SW 1271 (cell line): ENCODE measurements at places on chromosomes 4 and X.

- DNase-seq: no peak
Observed at GRCh38 chrX:148501386-148502066, 1.1 kb downstream of the AFF2 start.

DNA sequence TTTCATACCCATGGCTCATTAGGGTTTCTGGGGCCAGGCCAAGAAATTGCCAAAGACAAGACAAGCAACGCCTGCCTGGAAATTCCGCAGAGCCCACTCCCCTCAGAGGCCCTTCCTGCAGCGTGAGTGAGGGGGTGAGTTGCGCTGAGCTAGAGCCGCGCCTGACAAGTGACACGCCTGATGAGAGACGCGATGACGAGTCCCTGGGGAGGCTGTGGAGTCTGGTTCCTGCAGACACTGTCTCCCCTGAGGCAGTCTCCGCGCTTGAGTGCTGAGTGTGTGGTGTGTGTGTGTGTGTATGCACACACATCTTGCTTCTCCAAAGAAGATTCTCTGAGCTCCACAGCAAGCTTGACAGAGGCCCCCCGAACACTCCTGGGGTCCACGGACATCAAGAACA, 269.8 kb downstream of the BCOR start:
- DNase-seq: no peak

- DNase-seq: no peak
Observed at GRCh38 chrX:55777596-55777995, 60.0 kb downstream of the RRAGB start.

DNA sequence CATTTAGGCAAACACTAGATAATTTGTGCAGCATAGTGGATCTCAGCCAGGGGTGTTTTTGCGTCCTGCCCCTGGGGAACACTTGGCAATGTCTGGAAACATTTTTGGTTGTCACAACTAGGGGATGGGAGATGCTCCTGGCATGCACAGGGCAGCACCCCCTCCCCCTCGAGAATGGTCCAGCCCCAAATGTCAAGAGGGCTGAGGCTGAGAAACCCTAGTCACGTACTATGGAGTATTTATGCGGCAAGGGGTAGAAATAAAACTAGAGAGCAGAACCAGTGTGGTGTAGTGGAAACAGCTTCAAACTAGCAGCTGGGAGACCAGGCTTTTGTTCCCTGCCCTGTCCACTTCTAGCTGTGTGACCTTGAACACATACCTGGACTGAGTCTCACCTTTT, 38.2 kb upstream of the CLCN4 start:
- DNase-seq: no peak

- DNase-seq: no peak
Observed at GRCh38 chrX:148314876-148315275, 185.5 kb upstream of the AFF2 start.

GRCh38 chr4:38493066-38493465, 170.9 kb upstream of the KLF3 start:
- no peak for DNase-seq

DNA sequence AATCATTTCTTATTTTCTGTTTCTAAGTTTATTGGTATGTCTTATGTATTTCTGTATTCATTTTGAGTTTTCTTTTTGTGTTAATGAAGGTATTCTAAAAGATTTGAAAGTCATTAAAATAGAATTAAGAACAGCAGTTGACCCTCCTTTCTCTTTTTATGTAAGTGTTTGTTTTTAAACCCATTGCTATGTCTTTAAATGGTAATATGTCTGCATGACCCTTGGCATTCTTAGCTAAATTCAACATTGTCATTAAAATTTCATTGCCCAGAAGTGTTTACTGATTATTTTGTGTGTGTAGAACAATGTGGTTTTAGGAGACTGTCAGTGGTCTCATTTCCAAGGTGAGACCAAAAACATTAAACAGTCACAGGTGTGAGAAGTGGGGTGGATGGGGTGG, 197.8 kb downstream of the PCDH7 start:
- DNase-seq: no peak

GRCh38 chr4:123278755-123279154, 117.8 kb upstream of the SPRY1 start:
- DNase-seq: no peak

- no peak for DNase-seq
Observed at GRCh38 chr4:51884606-51885005, 41.7 kb downstream of the DCUN1D4 start.

DNA sequence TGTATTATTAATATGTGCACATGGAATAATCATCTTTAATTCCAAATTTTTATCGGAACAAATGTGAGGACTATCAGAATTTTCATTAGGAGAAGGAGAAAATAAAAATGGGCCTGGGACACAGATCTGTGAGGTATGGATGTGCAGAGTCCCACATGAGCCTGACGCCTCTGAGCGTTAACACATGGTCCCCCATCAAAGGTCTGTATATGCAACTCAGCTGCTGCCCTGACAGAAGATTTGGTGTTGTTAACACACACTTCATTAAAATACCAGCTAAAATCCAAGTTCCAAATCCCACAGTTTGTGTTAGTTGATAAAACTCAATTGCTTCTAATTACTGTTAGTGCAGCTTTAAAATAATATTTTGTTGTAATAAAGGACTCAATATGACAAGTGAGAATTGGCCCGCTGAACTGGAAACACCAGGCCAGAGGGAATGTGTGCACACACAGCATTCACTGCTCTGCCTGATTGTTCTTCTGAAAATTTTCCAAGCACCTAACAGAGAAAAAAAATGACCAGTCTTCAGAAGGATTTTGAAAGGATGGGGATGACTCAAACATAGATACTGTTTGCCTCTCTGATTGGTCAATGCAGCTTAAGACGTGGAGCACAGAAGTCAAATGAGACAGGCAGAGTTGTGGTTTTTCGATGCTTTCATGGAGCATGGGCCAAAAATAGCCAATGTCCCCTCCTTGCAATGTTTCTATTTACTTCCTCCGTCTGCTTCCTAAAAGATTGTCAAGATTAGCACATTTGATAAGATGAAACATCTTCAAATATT, 266.6 kb downstream of the NKX6-1 start:
- DNase-seq: no peak

GRCh38 chr4:138107023-138107422, 135.1 kb downstream of the SLC7A11 start:
- DNase-seq: no peak

DNA sequence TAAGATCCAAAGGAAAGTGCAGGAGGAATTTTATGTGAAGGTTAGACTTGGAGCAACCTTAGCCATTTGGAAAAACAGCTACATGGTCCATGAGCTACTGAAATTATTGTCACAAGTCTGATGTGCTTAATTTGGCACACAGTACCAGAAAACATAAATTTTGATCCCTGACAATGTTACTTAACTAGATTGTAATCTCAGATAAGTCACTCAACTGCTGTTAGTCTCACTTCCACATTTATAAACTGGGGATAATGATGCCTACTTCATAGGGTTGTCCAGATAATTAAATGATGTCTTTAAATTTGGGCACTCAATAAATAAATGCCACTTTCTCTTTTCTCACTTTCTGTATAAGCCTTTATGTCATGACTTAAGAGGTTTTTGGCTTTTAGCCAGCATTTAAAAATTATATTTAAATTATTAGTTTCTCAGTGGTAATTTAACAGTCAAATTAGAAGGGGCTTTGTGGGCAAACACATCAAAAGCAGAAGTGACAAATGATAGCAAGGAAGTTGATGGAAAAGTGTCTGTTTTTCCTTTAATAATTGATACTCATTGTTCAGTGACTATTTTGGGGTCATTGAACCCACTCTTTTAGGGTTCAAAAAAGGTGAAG, 58.3 kb downstream of the PAQR3 start:
- no peak for DNase-seq

- no peak for DNase-seq
Observed at GRCh38 chr4:118769161-118769560, 66.8 kb downstream of the SEC24D start.

GRCh38 chrX:17077361-17077760, 130.9 kb downstream of the REPS2 start:
- no peak for DNase-seq

DNA sequence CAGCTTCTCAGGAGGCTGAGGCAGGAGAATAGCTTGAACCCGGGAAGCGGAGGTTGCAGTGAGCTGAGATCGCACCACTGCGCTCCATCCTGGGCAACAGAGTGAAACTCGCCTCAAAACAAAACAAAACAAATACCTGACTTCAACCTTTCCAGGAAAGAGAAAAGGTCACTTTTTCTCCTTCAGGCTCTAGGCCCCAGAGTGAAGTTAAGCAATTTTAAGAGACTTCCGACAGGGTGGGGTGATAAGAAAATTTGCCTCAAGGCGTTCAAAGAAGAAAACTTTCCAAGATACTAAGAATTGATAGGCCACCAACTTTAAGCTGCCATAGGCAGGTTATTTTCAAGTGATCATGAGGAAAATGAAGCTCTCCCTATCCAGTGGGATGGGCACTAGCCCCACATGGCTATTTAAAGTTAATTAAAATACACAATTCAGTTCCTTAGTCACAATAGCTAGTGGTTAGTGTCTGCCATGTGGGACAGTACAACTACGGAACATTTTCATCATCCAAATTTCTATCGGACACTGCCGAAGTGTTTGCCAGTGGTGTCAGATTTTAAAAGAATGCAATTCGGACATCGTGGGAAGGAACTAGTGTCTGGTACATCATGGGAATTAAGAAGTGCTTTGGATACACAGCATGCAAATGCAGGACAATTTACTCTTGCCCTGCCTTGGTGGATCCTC, 33.0 kb downstream of the SMS start:
- DNase-seq: no peak

- no peak for DNase-seq
Observed at GRCh38 chrX:12447448-12448064, 309.3 kb downstream of the FRMPD4 start.

DNA sequence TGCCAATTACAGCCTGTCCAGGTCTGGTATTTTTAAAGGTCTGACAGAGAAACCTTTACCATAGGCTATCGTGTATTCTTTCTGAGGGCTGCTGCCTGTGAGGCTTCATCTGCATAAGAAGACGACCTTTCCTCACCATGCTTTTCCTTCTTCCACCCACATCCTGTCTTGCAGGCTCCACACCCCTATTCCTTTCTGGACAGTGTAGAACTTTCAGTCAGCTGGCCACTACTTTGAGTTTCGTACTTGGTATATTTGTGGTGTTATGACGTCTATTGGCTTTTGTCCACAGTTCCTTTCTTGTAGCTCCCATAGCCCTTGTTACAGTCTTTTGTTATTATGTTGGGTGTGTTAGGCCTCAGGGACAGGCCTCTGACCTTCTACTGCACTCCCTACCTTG, 311.4 kb downstream of the RAPGEF2 start:
- DNase-seq: no peak

GRCh38 chr4:168711197-168712140, 214.6 kb downstream of the PALLD start:
- DNase-seq: no peak

GRCh38 chrX:154539077-154539476, 7.6 kb downstream of the G6PD start:
- DNase-seq: no peak

DNA sequence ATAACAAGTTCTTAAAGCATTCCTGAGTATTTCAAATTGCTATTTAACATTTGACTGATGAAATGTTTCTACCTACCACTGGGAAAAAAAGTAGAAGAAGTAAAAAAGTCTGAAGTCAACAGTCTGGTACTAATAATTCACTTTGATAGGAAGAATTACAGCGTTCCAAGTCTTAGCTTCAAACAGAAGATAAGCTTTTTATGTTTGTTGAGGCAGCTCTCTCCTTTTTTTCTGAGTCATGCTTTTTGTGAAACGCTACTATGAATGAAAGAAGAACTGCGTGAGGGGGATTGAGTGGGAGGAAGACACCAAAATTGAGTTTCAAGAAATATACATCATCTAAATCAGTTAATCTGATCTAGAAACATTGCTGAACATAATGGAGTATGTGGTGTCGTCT, 13.0 kb upstream of the KDR start:
- no peak for DNase-seq

GRCh38 chr4:70895405-70895804, 6.8 kb upstream of the MOB1B start:
- DNase-seq: no peak

DNA sequence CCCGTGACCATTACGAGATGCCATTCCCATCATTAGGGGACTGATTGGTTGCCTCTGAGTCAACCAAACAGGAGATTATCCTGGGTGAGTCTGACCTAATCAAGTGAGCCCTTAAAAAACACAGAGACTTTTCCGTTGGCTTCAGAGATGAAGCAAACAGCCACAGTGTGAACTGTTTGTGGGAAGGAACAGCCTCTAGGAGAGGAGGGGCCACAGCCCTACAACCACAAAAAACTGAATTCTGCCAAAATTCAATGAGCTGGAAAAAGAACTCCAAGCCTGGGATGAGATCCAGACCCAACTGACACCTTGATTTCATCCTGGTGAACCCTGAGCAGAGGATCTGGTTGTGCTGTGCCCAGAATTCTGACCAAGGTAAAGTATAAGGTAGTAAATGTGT, 31.3 kb upstream of the TBL1X start:
- DNase-seq: no peak

DNA sequence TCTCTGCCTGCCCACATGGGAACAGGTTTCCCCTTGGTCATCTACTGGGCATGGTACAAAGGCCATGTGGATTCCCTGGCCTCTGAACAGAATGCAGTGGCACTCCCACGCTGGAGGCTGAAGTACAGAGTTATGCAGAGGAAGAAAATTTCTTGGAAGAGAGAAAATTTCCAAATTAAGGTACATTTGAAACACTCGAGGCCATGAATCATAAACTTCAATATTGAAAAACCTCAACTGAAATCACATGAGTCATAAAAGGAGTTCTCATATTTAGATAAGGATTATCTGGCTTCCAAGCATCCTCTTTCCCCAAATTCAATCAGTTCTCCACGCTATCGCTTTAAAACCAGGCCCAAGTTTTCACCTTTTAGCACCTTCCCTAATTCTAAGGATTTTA, 28.1 kb upstream of the TXK start:
- no peak for DNase-seq

- DNase-seq: no peak
Observed at GRCh38 chr4:12120968-12121367, 692.3 kb upstream of the HS3ST1 start.

GRCh38 chr4:185552254-185552653, 16.9 kb upstream of the PDLIM3 start:
- DNase-seq: no peak

DNA sequence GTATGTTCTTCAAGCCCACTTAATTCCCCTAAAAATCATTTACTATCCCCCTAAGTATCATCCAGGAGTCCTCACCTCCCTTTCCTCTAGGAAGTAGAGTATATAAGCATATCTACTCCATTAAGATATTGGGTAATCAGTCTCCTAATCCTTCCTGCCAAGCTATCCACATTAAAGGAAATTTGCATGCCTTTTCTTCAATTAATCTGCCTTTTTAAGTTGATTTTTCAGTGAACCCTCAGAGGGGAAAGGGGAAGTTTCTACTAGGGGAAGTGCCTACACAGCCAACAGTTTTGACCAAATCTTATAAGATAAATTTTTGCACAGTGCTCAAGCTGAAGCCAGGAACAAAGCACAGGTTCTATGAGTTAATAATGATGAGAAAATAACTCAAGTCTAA, 222.8 kb downstream of the NLGN4X start:
- DNase-seq: no peak

- DNase-seq: no peak
Observed at GRCh38 chr4:100962698-100963097, 384.6 kb downstream of the PPP3CA start.
